CD4-positive, alpha-beta T cell treated with Interleukin-1 beta for 1 hour (primary cell): ENCODE measurements at places on chromosomes 16 and 17.

- no peak for DNase-seq
Measured at GRCh38 chr16:65546353-65546791, 424.5 kb upstream of the CDH11 start.

- no peak for DNase-seq
Measured at GRCh38 chr16:15899538-15900100, 11.2 kb upstream of the CEP20 start.

- no peak for DNase-seq
Measured at GRCh38 chr17:44972953-44973352, 4.8 kb upstream of the C1QL1 start.

DNA sequence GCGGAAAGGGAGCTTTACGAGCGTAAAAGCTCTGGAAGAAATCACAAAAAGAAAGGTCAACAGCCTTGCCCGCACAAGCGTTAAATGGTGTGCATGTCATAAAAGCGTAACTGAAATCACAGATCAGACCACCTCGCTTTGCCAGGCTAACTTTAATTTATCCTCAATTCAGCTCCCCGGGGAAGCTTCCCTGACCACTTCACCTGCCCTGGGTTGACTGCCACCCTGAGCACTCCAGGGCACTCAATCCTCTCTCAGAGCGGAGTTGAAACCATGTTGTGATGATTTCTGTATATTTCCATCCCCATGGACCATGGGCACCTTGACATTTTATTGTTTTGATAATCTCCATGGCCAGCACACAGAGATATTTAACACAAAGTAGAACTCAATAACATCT, 16.1 kb upstream of the NAGS start:
- no peak for DNase-seq

GRCh38 chr16:11677959-11678881, 10.0 kb downstream of the SNN start:
- no peak for DNase-seq

GRCh38 chr16:8937803-8938202, 25.9 kb downstream of the USP7 start:
- no peak for DNase-seq

- DNase-seq = peak; percentile 74
Measured at GRCh38 chr16:70018254-70018653, 67.1 kb downstream of the CLEC18A start.

GRCh38 chr16:84048871-84049270, 6.3 kb upstream of the SLC38A8 start:
- no peak for DNase-seq

DNA sequence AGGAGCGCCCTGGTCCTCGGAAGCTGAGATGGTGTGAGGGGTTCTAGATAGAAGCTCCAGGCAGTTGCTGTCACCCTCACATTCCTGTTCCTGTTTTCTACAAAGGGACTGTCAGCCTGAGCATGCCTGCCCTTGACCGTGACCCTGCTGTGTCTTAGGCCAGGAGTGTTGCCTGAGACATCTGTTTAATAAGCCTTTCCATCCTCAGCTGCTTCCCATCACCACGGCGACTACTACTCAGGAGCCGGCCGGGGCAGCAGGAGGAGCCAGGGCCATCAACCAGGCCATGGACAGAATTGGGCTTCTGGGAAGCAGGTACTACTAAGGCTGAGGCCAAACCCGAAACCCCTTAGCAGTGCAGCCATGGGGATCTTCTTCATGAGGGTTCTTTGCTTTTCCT, 151.4 kb downstream of the KATNIP start:
- DNase-seq = no peak

DNA sequence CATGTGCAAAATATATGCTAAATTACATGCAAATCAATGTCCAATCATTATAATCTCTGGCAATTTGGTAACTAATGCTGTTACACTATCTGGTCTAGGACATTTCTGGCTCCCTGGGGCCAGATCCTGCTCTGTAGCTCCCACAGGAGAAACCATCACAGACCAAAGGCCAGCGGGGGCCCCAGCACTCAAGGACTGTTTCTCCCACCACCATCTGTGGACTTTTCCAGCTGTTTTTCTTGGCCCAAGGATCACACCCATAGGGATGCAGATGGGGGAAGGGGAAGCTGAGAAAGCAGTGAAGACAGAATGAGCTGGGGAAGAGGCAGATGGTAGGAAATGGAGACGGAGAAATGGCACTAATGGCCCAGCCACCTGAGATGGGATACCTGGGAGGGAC, at the start of gene HIGD1B:
TSS of gene HIGD1B (plus strand) at position 298 of the 400 bp plus-strand sequence. CDS start 270 bp downstream, outside the sequence.
- no peak for DNase-seq

DNA sequence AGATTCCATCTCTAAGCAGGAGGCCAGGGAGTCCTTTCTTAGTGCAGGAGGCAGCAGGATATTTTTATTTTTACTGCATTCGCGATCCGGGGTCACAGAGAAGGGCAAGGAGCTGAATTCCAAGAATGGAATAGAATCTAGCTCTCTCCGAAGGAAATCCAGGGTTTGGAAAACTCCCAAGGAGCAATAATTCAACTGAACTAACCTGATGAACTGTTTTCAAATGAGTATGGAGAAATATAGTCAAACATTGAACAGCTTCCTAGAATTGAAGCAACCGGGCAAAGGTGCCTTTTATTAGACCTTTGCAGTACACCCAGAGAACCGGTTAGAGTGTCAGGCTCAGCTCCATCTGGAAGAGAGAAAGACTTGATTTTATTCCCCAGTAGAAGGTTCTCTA, 120.7 kb upstream of the MAF start:
- DNase-seq = no peak

- DNase-seq = no peak
Measured at GRCh38 chr16:21565861-21566669, 33.3 kb upstream of the METTL9 start.

- DNase-seq = no peak
Measured at GRCh38 chr16:82761236-82761635, 134.5 kb downstream of the CDH13 start.

- peak; percentile 35 for DNase-seq
Measured at GRCh38 chr17:45227926-45228762, 6.5 kb downstream of the FMNL1 start.

DNA sequence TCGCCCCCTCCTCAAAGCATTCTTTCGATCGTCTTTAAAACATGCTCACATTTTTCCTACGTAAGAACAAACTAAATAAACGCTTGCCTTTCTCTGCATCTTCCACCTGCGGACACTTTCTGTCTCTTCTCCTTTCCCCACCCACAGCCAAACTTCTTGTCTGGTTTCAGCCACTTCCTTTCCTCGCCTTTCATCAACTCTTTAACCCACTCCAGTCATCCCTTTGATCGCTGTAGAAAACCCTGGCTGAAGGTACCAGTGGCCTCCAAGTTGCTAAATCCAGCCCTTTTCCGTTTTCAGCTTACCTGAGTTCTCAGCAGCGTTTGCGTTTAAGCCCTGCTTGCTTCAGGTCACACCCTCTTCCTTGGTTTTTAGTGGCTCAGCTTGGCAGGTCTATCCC, 483 bp downstream of the RPA1 start:
- DNase-seq = peak; percentile 26
